ENCODE measurements at places on chromosomes 4 and X.

GRCh38 chr4:101253121-101253520 lies 94.2 kb downstream of the PPP3CA start:
- DNase-seq, result no peak

GRCh38 chrX:105502336-105502735 lies 281.8 kb upstream of the TEX13A start:
- no peak for DNase-seq

DNA sequence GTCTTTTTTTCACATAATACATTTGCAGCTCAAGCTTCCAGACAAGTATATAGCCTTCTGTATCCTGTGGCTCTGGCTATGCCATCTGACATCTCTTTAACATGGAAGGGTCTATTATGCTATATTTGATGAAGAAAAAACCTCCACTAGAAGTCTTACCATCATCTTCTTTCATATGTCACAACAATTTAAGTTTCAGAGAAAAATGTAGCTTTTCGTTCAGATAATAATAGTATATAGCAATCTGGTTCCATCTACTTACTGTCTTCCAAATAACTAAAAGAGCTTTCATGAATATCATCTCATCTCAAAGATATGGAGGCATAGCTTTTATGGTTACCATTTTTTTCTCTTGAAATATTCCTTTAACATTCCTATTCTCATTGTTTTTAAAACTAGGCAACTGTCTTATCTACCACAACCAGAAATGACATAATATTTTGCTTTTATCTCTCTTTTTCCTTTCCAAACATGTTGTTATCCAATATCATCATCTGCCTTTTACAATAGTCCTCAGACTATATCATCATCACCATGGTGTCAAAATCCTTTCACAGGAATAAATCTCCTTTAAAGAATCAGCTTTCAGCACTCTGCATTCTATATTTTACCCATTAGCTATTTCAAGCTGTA lies 1005.1 kb downstream of the PDHA2 start:
- DNase-seq, result no peak

GRCh38 chr4:47606482-47606881 lies 121.4 kb downstream of the ATP10D start:
- no peak for DNase-seq

DNA sequence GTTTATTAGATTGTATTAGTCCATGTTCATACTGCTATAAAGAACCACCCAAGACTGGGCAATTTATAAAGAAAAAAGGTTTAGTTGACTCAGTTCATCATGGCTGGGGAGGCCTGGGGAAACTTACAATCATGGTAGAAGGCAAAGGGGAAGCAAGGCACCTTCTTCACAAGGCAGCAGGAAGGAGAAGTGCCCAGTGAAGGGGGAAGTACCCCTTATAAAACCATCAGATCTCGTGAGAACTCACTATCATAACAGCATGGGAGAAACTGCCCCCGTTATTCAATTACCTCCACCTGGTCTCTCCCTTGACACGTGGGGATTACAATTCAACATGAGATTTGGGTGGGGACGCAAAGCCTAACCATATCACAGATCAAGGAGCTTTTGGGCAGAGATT lies 8.1 kb upstream of the HSD17B13 start:
- no peak for DNase-seq

DNA sequence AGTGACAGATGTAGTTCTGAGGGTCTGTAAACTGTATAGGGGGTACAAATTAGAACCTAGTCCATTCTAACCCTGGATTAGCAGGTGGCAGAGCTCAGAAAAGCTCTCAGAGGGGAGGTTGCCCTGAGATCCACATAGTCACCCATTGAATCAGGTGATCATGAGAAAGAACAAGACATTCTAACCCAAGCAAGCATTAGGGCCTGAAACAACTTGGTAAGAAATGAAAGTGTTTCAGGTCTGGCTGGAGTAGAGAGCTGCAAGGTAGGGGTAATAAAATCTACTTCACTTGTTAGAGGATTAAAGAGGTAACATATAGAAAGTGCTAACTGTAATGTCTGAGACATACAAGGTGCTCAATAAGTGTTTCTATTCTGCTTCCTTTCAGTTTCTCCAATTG lies 8.8 kb upstream of the BMP2K start:
- DNase-seq, result no peak

DNA sequence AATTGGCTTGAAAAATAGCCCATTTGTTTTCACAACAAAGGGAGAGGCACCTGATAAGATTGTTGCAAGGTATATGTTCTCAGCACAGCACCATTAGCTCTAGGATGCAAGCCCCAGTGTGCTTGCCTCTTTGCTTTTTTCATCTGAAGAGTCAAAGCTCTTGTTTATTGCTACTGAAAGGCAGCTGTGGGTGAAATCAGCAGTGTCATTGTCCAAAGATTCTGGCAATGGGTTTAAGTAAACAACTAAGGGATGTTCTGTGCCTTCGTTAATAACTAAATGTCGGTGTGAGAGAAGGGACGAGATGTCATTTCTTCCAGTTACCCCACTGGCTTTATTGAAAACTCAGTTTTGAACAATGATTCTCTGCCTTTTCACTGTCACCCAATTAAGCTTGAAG lies 567.7 kb downstream of the KCNIP4 start:
- DNase-seq, result no peak

GRCh38 chr4:177001271-177002175 lies 208.8 kb upstream of the VEGFC start:
- DNase-seq, result no peak

Data from pancreas (tissue), 10 donors.